Retina (tissue), 1 donor: ENCODE measurements at places on chromosomes 6 and 20.

GRCh38 chr6:168671863-168672546 lies 231.0 kb downstream of the SMOC2 start:
- DNase-seq: no peak

GRCh38 chr20:45269754-45270270 lies 15.4 kb upstream of the SLPI start:
- DNase-seq: no peak

DNA sequence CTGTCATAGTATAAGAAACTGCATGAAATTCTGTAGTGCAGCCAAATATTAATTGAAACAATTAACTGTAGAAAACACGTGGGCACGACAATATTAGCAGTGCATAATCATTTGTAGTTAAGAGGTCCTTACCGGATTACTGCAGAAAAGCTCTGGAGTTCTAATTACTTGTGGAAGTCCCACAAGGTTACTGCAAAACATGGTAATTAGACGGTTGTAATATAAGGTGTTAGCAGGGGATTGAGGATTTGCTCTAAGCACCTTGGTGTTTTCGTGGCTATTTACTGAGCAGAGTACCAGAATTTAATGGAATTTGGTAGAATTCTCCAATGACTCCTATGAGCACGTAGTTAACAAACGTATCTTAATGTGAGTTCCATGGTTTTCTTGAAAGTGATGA lies 473.6 kb upstream of the AGPAT4 start:
- DNase-seq: no peak

DNA sequence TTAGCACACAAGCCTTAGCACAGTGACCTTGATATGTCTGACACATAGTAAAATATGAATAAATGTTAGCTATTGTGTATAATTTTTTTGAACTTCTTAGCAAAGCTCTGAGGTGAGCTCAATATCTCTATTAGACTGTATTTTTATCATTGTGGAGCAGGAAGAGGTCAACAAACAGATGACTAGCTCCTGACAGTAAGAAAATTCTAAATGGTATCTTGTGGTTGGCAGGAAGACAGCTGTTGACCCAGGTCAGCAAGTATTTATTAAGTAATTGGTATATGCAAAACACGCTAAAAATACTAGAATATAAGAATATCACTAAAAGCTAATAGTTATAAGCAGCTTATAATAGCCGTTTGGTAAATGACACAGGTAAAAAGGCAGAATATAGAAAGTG lies 77.5 kb upstream of the MARCKS start:
- DNase-seq: no peak

GRCh38 chr6:89694428-89694827 lies 55.9 kb upstream of the LYRM2 start:
- DNase-seq: no peak

DNA sequence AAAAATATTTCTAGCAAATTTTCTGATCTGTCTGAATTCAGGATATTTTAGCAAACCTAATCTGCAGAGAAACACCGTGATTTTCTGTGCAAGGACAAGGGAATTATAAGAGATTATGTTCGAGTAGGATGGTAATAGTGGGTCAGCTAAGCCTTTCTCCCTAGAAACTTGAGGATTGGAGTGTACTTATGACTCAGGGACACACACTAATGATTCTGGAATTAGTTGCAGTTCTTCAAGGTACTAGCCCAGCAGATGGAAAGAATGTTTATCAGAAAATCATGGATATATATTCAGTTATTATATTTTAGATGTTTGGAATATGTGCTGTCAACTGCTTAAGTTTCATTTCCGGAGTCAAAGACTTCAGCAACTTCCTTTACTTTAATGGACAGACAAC lies 177.1 kb upstream of the MAP3K7 start:
- DNase-seq: no peak

- no peak for DNase-seq
Observed at GRCh38 chr6:118965371-118965770, 30.4 kb upstream of the MCM9 start.

DNA sequence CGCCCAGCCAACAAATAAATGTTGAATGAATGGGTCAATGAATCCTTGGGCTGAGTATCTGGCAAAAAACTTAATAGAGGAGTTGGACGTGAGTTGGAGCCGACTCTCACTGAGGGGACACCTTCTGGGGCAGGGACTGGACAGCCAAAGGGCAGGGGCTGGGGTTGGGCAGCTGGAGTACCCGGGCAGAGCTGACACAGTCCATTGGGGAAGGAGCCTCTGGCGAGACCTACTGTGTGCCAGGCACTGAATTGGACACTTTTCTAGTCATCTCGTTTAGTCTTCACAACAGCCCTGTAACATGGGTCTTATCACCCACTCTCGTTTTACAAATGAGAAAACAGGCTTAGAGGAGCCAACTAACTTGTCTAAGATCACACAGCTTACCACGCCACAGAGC lies 4.7 kb upstream of the MAPK13 start:
- no peak for DNase-seq

GRCh38 chr20:24406750-24407149 lies 62.7 kb upstream of the SYNDIG1 start:
- no peak for DNase-seq

GRCh38 chr6:136360783-136361182 lies 71.1 kb upstream of the BCLAF1 start:
- DNase-seq: no peak

- no peak for DNase-seq
Observed at GRCh38 chr6:4743926-4744325, 32.3 kb upstream of the CDYL start.

GRCh38 chr6:103326760-103327757 lies 1532.7 kb downstream of the HACE1 start:
- DNase-seq: peak; percentile 74

DNA sequence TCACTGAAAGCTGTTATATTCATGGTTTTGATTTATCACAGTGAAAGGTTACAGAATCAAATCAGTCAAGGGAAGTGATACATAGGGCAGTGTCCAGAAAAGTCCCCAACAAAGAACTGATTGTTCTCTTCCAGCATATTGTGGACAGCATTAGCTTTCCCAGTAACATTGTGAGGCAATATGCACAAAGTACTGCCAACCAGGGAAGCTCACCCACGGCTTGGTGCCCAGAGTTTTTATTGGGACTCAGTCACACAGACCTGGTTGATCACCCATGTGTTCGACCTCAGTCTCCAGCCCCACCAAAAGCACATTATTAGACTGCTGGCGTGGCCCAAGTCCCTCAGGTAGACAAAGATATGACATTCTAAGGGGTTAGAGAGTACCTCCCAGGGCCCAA lies 76.0 kb downstream of the LCA5 start:
- DNase-seq: no peak

- DNase-seq: no peak
Observed at GRCh38 chr6:168584249-168584648, 143.3 kb downstream of the SMOC2 start.

- DNase-seq: peak; percentile 86
Observed at GRCh38 chr6:125789576-125790357, 993 bp upstream of the NCOA7 start.

DNA sequence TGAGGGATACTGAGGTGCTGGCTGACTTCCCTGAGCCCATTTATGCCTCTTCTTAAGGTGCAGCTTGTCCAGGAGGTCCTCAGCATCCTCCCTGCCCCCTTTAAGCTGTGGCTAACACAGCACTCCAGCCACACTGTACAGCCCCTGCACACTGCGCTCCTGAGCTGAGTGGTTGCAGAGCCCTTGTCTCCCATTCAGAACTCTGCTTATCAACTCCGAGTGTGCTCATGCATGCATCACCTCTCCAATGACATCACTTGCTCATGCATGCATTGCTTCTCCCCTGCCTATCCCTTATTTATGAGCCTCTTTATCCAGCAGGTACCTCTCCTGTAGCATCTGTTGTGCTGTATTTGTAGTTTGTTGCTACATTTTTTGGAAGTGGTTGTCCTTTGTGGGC lies 124.6 kb downstream of the AIG1 start:
- no peak for DNase-seq

- no peak for DNase-seq
Observed at GRCh38 chr6:78578430-78578829, 288.9 kb upstream of the IRAK1BP1 start.

DNA sequence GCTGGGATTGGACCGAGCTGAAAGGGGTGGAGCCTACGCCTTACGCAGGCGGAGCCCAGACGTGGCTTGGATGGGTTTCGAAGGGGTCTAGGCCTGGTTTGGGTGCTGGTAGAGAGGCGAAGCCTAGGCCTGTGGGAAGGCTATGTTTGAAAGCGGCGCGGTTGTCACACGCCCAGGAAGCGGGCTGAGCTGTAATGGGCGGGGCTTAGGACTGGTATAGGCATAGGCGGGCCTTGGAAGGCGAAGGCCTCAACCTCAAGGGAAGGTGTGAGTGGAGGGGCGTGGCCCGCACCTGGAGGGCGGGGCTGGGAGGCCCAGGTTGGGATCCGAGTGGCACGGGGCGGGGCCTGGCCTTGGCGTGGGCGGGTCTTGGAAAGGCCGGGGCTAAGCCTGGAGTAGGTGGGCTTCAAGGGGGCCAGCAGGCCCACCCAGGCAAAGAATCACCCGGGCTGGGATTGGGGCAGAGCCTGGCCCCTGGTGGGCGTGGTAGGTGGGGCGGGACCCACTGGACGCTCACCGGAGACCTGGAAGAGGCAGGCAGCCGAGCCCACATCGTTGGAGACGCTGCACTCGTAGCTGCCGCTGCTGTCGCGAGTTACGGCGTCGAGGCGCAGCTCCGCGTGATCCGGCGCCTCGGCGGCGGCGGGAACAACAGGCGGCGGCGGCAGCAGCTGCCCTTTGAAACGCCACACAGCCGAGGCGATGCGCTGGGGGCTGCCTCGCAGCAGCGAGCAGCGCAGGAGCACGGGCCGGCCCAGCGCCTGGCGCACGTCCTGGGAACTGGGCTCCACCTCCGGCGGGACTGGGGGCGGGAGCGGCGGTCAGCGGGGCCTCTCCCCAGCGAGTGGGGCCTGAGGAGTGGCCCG lies 49.0 kb downstream of the MDGA1 start:
- peak; percentile 70 for DNase-seq

- no peak for DNase-seq
Observed at GRCh38 chr6:27178860-27179259, 68.6 kb upstream of the PRSS16 start.

GRCh38 chr6:115863211-115863610 lies 197.5 kb downstream of the FRK start:
- DNase-seq: peak; percentile 68

DNA sequence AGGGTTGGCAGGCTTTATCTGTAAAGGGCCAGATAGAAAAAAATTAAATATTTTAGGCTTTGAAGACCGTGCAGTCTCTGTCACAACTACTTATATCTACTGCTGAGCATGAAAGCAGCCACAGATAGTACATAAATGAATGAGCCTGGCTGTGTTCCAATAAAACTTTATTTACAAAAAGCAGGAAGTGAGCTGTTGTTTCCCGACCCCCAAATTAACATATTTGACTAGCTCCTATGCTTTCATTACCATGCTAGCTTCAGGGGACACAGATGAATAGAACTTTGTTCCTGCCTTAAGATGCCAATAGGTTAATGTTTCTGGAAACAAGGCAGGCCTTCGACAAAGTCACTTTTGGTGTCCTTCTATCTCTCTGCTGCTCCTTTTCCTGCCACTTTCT lies 1058.0 kb upstream of the FLRT3 start:
- no peak for DNase-seq

DNA sequence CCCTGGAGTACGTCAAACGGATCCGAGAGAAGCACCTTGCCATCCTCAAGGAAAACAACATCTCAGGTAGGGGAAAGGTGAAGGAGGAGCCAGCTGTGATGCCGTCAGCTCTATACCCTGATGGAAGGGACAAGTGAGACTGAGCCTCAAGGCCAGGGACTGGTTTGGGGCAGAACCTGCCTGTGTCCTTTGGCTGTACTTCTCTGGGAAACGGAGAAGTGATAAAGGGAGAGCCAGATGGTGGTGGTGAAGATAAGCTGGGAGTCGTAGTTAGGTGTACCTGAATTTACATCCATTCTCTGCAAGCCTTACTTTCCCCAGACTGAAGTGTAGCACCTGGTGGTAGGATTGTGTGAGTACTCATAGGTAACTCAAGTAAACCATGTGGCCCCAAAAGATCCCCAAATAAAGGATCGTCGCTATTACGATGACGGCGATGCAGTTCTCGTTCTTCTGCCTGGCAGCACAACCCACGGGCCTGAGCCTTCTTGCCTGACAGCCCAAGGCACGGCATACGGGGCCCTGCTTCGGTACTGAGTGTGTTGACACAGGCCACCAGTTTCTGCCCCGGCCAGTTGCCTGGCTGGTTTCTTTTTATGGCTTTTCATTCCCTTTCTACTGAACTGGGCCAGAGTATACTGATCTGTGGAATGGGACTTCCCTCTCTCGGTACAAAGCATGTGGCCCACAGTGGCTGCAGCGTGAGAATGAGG lies 10.6 kb downstream of the PCIF1 start:
- no peak for DNase-seq

DNA sequence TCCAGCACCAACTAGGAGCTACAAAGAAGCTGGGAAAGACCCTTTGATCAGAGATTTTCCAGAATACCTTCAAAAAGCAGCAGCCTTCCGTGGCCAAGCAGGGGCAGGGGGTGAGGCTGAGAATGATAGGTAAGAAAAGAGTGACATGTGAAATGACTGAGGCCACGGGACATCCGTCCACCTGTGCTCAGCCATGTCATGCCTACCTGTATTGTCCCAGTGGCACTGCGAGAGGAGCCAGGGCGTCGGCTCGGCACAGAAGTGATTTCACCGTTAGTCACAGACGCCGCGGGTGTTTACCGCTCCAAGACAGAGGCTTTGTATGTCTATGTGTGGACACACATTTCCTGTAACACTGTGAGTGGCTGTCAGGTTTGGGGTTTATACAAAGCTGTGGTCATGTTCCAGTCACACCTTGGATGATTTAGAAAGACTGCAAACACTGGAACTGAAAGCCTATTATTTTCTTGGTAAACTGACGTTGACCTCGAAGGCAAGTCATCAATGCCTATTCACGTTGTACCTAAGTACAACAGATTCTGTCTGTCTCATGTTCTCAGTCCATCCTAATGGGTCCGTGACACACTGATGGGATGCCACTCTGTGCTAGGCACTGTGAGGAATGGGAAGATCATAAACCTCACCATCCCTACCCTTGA lies 32.1 kb upstream of the JAG1 start:
- no peak for DNase-seq

DNA sequence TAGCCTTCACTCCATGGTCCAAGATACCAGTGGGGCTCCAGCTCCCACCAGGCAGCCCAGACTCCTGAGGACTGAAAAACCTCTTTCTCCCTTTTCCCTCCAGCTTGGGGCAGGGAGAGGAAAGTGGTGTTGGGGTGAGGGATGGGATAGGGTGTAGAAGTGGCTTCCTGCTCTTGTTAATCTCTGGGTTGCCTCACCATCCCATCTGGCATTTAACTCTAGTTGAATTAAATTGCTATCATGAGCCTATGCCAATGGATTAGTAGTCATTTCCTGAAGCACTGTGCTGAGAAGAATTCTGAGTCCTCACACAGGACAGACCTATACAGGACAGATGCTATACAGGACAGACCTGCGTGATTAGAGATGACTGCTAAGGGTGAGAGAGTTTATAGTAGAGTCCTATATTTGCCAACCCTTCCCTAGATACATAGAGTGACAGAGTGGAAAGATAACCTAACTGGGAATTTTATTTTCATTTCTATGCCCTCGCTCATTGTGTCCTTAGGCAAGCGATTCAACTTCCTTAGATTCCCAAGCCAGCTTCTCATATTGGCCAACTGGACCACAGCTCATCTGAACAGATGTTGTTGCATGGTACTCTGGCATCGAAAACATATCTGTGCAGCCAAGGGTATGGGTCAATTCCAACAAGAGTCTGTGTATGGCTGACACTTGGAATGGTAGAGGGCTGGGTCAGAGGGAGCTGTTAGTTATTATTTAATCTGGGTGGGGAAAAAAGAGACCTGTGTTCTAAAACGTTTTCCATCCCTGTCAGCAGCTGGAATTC lies 42.8 kb downstream of the MCHR2 start:
- no peak for DNase-seq
